ENCODE measurements at places on chromosomes 2 and 18. TPM values are rescaled to one million over a fixed set of nuclear protein-coding genes. Genes with fewer than 3 reads are reported as not detected.

DNA sequence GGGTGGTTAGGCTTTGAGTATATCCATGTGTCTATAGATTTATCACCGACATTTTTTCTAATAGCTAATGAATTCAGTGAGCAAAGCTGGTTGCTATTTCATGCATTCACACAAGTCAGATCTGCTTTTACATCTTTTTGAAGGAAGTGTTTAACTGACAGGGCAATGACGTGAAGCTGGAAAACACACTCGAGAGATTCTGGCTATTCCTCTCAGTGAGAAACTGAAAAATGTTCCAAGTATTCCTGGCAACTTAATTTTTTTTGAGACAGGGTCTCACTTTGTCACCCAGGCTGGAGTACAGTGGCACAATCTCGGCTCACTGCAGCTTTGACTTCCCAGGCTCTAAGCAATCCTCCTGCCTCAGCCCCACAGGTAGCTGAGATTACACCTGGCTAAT is 21.2 kb downstream of the RNF138 start:
- peaks cover 4% of the 10 kb centered on the region for H3K36me3 ChIP-seq
- H3K4me1 ChIP-seq = no peaks in the 10 kb centered on the region
- DNase-seq = no peak
- H3K27me3 ChIP-seq = no peaks in the 10 kb centered on the region
- no peak overlapping the region for H3K27ac ChIP-seq
- no peak overlapping the region for H3K4me3 ChIP-seq

DNA sequence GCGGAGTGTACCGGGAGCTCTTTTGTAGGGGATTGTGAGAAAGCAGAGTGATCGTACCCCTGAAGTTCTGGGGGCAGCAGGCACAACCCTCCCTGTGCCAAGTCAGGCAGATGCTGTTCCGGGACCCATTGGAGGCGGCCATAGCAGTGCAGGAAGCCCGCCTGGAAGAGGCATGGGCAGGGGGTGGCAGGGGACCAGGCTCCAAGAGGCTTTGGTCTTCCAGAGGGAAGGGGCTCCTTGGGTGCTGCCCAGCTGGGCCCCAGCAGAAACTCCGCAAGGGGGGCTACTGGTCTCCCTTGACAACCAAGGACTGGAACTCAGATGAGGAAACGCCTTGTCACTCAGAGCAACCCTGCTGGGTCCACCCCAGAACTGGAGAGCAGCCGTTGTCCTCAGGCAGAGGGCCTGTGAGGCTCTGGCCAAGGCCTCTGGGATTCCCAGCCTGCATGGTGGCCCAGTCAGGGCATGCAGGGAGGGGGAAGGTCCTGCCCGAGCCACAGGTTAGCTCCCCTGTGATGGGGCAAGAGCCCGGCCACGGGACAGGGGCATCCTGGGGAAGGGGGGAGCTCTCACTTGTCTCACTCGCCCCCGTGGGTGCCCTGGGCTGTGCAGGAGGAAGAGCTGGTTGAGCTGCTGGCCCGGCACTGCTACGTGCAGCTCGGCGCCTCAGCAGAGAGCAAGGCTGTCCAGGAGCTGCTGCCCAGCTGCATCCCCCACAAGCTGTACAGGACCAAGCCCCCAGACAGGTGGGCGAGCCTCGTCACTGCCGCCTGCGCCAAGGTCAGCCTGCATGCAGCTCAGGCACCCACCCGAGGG is 21.0 kb upstream of the GPR17 start:
- H3K4me3 ChIP-seq = no peak overlapping the region
- H3K36me3 ChIP-seq = no peaks in the 10 kb centered on the region
- DNase-seq = no peak
- no peaks in the 10 kb centered on the region for H3K27me3 ChIP-seq

DNA sequence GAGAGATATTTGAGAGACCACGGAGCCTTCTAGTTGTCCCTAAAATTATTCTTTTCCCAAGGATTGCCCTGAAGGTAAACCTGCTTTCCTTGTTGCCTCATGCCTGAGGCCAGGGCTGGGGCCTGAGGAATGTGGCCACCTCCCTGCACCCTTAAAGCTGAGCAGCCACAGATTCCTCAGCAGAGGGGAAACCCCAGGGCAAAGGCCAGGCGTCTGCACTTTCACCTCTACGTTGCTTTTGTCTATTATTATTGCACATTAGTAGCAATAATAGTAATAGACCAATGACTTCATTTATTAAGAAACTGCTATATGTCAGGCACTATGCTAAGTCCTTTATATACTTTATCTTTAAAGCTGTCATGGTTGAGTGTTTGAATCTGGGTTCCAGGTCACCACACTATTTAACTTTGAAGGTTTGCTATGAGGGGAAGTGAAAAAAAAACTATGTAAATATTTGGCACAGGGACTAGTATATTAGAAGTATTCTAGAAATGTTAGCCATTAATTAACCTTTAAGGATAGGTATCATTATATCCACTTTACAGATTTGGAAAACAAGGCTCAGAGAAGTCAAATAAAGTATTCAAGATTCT is 104.2 kb downstream of the LRRC30 start:
- H3K27me3 ChIP-seq = no peaks in the 10 kb centered on the region
- no peak overlapping the region for H3K4me3 ChIP-seq
- H3K36me3 ChIP-seq = no peaks in the 10 kb centered on the region
- no peak for DNase-seq
- H3K4me1 ChIP-seq = no peaks in the 10 kb centered on the region

DNA sequence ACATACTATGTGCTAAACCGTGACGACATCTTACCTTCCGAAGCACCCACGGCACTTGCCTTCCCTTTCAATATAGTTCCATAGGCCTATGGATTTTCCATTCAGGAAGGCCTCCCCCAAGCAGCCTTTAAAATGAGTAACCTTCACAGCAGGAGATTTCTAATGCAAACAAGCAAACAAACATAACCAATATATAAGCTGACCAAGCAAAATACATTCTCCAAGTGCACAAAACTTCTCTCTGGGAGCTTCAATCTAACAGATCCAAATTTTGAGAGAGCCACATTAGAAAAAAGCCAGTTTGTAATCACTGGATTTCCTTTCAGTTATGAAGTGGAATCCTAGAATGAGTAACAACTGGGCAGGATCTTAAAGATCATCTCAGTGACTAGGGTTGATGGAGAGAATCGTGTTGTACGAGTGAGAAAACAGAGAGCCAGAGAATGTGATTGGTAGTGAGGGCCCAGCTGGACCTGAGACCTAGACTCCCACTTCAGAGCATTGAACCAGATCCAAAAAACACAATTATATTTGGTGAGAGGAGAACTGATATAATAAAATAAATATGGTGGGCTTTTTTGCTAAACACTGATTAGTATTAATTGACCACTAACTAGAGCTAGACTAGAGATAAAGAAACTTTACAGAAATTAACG is 145.6 kb downstream of the LAMA1 start:
- no peak overlapping the region for H3K27ac ChIP-seq
- H3K4me3 ChIP-seq = no peak overlapping the region
- H3K36me3 ChIP-seq = peaks cover 4% of the 10 kb centered on the region
- H3K27me3 ChIP-seq = no peaks in the 10 kb centered on the region
- no peaks in the 10 kb centered on the region for H3K4me1 ChIP-seq

- no peak overlapping the region for H3K27ac ChIP-seq
- peaks cover 36% of the 10 kb centered on the region for H3K27me3 ChIP-seq
- no peak overlapping the region for H3K4me3 ChIP-seq
- no peak for DNase-seq
- H3K36me3 ChIP-seq = no peaks in the 10 kb centered on the region
Observed at GRCh38 chr2:64492272-64492671, 31.9 kb upstream of the AFTPH start.

HOXD12 gene
- not detected for total RNA-seq

MYCN gene
- not detected for total RNA-seq

All from IMR-90 (cell line).